ENCODE measurements at places on chromosomes 5 and 9.

DNA sequence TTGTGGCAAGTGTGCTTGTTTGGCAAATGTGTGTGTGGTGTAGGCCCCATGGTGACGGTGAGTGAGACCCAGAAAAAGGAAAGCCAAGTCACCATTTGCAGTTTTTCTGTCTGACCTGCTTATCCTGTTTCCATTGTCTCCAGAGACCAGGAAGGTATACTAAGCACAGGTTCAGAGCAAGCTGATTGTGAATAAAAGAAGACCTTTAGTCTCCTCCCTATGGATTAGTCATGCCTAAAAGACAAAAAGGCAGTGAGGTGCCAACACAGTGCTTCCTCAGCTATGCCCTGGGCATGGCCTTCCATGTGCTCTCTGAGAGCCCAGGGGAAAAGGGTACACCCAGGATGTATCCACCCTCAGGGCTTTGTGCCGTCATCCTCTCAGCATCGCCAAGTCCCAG lies 49.2 kb upstream of the SHOC1 start:
- DNase-seq, result no peak

DNA sequence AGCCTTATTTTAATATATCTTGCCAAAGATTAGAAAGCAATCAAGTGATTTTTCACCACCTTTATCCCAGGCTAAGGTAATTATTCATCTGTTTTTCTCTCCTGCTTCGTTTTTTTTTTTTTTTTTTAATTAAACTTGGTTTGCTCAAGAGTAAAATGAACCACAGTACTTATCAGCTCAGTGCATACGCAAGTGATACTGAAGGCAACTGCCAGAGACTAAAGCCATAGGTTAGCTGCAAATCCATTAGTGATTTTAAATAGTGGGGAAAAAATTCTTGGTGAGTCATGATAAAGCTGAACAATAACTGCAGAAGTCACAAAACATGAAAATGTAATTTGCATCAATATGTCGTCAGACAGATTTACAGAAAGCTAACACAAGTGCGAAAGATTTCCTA lies 829.1 kb downstream of the PTPRD start:
- no peak for DNase-seq

DNA sequence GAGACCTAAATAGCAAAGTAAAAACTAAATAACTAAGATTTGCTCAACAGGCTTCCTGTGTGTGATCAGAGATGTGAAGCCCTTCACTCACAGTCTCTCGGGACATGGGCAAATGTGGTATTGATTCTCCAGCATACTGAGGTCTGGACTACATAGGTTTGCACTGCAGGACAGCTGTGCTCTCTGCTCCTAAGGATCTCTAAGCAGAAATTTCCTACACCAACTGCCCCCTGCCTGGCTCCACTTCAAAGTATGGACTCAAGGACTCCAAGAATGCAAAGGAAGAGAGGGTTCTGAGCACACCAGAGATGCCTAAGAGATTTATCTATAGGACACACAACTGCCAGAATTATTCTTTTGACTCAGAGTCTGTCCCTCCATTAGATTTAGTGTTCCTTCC lies 487.2 kb downstream of the SEMA5A start:
- DNase-seq, result no peak

- no peak for DNase-seq
Measured at GRCh38 chr5:110018509-110018908, 328.8 kb downstream of the MAN2A1 start.

DNA sequence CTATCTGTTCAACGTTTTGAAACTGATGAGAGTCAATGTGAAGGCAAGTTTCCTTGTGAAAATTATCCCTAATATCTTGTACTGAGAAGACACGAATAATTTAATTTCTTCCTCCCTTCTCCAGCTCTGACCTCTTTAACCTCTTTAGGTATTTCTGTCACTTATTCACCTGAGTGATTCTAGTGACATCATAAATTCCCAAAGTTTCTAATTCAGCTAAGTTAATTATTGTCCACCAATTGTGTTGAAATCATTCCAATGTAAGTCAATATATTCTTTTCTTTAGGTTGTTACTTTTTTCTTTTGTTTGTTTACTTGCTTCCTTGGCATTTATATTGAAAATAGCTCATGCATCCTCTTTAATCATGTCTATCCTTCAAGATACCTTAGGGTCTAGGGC lies 143.8 kb downstream of the PAPPA start:
- no peak for DNase-seq

DNA sequence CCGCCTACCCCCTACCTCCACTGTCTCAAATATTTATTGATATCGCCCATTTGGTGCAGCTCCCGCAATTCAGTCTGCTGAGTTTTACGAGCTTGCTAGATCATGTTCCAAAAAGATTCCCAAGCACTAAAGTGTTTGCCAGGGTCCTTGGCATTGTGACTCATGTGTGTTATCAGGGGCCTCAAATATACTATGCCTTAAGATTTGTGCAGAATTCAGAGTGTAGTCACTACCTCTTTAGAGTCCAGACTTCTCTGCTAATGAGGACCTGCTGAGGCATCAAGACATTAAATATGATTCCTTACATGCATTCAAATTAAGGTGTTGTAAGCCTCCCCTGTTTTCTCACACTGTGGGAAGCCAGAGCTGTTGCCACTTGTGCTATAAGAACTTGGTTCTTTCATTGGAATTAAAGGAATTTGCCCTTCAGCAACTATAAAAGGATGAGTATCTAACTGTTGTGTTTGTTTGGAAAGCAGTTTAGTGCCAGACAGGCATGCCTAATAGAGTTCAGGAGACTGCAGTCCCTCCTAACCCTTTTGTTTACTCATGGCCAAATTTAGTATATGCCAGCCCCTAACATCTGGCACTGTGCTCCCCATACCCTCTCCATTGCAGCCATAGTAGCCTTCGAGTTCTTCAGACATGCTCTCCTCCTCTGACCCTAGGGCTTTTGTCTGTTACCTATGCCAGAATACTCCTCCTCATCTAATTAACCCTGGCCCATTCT lies 316.4 kb downstream of the NR3C1 start:
- peak; percentile 70 for DNase-seq

GRCh38 chr9:118618084-118618483 lies 751.2 kb downstream of the BRINP1 start:
- DNase-seq, result no peak

DNA sequence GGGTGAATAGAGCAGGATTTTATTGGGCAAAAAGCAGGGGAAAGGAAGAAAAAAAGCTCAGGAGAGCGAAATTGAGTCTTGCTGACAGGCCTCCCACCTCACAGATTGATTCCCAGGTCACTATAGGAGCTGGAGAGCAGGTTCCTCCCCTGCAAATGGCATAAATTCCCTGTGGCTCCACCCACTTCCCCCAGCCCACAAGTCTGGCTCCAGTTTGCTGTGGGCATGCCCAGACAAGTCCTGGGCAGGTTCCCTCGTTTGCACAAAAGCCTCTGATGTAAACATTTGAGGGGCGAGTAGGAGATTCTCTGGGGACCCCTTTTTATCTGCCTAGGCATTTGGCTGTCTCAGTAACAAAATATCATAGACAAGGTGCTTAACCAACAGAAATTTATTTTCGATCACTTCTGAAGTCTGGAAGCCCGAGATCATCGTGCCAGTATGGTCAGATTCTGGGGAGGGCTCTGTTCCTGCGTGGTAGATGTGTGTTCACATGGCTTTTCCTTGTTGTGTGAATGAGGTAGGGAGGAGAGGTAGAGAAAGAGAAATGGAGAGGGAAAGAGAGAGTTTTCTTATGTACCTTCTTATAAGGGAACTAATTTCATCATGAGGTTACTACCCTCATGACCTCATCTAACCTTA lies 614.5 kb downstream of the MAT2B start:
- DNase-seq, result peak; percentile 50

DNA sequence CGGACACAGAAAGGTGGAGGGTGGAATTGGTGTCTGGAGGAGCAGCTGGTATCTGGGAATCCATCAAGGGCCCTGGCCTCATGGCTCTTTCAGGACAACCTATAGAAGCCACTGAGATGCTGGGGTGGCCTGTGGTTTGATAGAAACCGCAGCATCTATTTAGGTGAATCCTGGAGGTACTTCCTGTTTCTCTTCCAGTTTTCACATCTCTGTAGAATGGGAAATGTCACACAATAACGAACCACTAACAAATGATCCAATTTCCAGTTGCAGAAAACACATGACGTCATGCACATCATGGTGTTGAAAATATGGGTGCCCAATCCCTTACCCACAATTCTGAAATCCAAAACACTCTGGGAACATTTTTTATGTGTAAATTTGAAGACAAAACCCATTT lies 52.2 kb downstream of the ROPN1L start:
- DNase-seq, result no peak

DNA sequence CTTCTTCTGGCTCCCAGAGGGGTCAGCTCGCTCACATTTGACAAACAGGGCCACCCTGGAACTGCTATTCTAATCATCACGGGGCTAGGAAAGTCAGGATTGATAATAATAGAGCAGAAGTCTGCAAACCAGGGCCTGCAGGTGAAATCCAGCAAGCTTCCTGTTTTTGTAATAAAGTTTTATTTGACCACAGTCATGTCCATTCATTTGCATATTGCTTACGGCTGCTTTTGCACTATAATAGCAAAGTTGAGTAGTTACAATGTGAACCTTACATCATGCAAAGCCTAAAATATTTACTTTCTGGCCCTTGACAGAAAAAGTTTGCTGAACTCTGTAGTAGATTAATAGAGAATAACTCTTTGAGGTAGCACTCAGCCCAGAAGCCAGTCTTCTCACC lies 63.2 kb upstream of the CTXN3 start:
- DNase-seq, result no peak

DNA sequence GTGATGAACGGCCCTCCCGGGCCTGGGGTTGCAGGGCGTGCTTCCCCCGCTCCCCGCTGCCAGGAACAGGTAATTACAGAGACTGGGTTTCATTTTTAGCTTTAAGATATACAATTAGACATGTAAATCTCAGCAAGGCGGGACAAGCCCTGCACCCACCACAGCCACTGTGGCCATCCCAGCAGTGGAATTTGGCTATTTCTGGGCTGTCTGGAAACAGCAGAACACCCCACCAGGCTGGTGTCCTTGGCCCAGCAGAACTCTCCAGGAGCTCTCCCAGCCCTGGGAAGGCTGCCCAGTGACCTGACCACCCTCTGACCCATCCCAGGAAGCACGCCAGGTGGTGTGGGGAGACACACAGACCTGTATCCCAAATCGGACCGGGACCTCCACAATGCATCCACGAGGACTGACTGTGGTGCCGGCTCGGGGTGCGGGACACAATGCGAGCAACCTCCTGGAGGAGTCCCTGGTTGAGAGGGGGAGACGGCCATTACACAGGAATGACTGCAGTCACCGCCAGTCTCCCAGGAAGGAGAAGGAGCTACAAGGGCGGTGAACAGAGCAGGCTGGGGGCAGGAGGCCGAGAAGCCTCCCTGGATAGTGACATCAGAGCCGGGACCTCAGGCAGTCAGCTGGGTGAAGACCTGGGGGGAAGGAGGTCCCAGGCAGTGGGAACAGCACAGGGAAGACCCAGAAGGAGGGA lies 17.3 kb downstream of the EEIG1 start:
- no peak for DNase-seq

- DNase-seq, result no peak
Measured at GRCh38 chr9:20028192-20028848, 239.5 kb upstream of the SLC24A2 start.

GRCh38 chr9:27383524-27383923 lies 86.6 kb upstream of the EQTN start:
- DNase-seq, result no peak

DNA sequence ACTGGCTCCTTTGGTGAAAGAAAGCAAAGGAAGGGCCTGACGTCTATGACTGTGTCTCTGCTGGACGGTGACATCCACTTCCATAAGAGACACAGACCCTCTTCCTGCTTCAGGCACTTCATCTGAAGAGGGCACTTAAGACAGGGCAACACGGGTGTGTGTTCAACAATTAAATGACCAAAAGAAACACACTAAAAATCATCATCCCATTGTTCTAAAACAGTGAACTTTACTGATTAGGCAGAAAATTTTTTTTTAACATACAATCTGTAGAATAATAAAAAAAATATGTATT lies 58.5 kb downstream of the GOLM1 start:
- no peak for DNase-seq

DNA sequence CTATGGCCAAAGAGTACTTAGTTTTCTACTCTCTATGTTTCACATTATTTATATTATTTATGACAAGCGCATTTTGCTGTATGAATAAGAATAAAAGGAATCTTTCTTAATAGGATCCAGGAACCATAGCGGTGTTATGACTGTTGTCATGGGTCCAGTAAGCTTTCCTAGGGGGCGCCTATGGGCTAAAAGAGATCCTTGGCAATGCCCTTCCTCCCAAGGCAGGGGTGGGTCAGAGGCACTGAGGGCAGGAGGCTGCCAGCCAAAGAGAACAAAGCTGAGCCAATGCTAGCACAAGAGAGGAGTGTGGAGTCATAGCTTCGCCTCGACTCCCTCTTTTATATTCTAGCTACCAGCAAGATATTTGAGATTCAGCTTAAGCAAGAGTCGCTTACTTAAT lies 98.4 kb upstream of the GNAQ start:
- DNase-seq, result peak; percentile 67

- DNase-seq, result peak; percentile 91
Measured at GRCh38 chr5:124655921-124656511, 90.4 kb downstream of the ZNF608 start.

GRCh38 chr9:118009614-118010013 lies 305.4 kb downstream of the TLR4 start:
- no peak for DNase-seq

- DNase-seq, result no peak
Measured at GRCh38 chr5:30572279-30572678, 621.2 kb upstream of the CDH6 start.

DNA sequence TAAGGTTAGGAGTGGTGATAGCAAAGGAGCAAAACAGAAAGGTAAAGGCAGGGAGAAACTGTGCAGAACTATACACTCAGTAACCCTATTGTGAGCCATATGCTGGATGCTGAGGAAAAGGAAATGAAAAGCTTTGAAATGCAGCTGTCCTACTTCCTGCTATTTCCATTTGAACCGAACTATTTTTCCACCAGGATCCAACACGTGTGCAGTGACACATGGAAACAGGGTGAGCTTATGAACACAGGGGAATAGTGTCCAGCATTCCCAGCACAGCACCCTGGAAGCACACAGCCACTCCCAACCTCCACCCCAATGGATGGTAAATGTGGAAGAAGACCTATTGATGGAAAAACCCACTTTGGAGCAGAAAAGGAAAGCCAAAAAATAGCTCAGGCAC lies 69.0 kb upstream of the SLC12A2 start:
- no peak for DNase-seq

DNA sequence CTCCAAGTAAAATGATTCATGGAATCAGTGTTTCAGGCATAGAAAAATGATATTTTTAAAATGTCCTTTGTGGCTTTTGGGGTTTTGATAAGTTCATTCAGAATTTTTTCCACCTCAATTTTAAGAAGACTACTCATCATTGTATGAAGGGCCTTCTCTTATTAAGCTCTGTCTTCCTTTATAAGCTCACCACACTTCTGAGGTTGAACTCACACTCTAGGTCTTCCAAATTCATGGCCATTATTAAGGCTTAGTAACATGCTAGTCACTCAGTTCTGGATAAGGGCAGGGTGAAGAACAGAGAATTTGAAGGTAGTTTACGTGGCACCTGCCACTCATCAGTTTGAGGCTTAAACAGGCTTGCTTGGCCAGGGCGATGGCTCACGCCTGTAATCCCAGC lies 4.2 kb downstream of the MELK start:
- no peak for DNase-seq

GRCh38 chr5:39360471-39361111 lies 3.7 kb downstream of the C9 start:
- no peak for DNase-seq

- DNase-seq, result no peak
Measured at GRCh38 chr5:112106878-112107277, 312.2 kb downstream of the EPB41L4A start.

All from A549 (cell line).